ENCODE measurements at places on chromosomes 2 and 18.

- DNase-seq, result no peak
These were observed at the start of gene IL36RN for GRCh38 chr2:113058998-113059960. IL36RN (plus strand) TSS chr2:113059198; CDS start chr2:113059439, 241 bp downstream.

DNA sequence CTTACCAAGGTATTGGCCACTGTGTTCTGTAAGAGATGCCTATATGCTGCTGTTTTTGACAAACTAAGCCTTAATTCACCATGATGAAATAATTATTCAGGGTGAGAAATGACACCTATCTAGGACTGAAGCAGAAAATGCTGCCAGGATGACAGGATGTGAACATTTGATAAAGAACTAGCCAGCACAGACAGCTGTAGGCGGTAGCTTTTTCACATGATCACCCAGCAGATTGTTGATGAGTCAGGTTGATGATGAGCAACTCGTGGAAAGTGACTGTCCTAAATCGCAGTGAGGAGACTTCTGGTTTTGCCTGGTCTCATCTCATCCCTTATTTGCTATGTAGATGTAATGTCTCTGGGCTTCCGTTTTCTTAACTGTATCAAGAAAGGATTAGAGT lies 144.1 kb downstream of the PRPF40A start:
- DNase-seq, result no peak

GRCh38 chr18:46622451-46622850 lies 34.6 kb downstream of the LOXHD1 start:
- DNase-seq, result no peak

- DNase-seq, result no peak
These were observed 785.5 kb upstream of the RAB6C start for GRCh38 chr2:129193961-129194360.

DNA sequence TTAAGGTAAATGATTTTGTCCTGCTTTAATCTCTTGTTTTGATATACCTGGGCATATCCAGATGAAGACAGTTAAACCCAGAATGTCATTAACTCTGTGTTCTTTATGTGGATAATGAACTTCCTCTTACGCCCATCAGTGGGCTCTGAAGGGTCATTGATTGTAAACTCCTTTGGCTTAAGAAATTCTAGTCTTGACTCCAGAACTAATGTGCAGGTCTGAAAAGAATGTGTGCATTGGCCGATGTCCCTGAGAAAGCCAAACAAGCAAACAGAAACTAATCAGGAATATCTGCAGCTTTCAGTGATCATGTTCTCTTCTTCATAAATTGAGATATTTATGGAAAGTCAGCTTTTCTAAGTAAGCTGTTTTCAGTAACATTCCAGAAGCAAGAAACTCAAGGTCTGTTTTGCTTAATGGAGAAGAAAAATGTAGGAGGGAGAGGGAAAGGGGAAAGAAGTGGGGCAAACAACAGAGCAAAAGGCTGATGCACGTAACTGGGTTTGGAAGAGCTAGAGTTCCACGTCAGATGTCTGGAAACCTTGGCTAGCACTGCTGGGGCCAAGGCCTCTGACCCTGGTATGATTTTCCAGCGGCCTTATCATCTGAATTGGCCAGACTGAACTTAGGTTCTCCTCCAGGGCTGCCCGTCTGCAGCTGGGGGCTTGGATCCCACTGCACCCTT lies 61.3 kb upstream of the FHL2 start:
- DNase-seq, result no peak

DNA sequence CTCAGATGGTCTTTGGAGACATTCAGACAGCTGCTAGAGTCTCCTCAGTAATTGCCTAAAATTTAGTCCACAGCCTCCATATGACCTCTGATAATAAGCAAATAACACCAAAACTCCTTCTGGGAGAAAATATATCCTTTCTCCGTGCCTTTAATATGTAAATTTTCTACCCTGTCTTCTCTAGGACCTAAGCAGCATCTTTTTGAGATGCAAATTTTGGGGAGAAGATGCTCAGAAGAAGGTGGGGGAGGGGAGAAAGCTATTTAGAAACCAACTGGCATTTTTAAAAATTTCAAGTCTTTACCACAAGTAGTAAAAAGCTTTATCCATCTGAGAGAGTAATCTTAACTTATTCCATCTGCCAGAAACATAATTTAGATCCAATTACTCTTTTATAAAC lies 120.4 kb upstream of the MSH6 start:
- no peak for DNase-seq

DNA sequence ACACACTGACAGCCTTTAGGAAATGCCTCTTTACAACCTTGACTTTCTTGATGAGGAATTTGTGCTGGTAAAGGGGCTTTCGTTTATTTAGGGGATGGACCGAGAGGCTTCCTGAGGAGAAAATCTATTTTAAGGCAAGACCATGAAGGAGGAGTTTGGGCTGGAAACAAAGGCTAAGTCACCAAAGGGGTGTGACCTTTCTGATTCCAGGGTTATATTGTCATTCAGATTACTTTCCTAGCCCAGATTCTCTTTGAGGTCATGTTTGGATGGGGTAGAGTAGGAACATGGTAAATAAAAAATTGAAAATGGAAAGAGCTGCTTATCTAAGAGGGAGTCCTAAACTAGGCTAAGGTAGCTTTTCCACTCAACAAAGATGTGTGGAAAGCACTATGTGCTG lies 77.1 kb upstream of the UGP2 start:
- DNase-seq, result no peak

DNA sequence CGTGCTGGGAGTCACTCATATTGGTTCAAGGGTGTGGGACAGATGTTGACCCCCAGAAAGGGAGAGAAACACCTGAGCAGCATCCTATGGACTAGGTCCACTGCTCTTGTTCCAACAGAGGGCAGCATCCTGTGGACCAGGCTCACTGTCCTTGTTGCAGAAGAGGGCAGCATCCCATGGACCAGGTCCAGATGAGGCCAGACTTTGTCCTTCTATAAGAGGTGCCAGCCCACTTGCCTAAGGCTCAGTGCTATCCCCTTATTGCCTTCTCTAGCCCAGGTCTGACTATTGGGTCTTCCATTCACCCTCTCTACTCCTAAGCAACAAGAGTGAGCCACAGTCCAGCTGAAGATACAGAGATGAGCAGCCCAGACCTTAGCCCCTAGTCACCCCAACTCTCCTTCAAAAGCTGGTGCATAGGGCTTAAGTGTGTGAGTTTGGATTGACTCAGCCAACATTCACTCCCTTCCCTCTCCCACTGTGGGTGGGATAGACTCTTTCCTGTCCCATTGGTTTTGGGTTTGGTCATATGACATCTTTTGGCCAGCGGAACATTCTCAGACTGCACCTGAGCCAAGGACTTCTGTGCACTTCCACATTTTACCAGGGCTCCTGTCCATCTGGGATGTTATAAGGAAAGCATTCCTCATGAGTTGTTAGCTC lies 132.4 kb upstream of the GPC1 start:
- DNase-seq, result no peak

All from activated CD8-positive, alpha-beta memory T cell treated with anti-CD3 and anti-CD28 coated beads, Interleukin-2, amount 50 U/mL, for 4 hours (primary cell).